ENCODE measurements at places on chromosomes 5 and 9. TPM values are rescaled to one million over a fixed set of nuclear protein-coding genes. Genes with fewer than 3 reads are reported as not detected.

DNA sequence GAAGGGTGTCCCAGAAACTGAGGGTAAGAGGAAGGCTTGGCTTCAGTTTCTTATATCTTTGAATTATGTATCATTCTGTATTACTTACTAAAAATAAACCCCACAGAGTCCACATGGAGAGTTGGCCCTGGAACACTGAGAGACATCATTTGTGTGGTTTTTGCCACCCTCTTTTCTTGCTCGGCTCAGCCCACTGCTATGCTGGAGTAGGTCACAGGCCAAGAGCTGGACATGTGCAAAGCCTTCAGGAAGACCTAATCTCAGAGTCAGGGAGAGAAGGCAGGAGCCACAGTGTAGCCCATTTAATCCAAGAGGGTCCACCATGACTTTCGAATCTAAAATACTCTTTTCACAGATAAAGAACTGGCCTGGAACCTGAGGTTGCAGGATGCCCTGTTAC is 47.5 kb downstream of the MAMDC2 start:
- no peak for DNase-seq

DNA sequence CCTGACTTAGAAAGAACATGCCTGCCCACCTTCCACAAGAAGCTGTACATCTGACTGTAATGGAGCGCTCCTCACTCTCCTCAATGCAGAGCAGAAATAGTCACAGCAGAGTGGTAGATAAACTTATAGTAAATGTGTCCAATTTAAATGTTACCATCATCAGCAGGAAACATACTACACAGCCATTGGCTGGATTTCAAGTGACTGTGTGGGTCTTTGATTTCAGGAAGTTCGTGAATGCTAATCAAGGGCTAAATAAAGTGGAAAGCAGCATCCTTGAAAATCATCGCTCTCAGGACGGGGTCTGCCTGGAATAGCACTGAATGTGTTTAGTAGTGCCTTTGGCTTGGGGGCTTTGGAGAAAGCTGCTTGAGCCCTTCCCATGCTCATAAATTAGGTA is 32.4 kb upstream of the CRHBP start:
- no peak for DNase-seq

DNA sequence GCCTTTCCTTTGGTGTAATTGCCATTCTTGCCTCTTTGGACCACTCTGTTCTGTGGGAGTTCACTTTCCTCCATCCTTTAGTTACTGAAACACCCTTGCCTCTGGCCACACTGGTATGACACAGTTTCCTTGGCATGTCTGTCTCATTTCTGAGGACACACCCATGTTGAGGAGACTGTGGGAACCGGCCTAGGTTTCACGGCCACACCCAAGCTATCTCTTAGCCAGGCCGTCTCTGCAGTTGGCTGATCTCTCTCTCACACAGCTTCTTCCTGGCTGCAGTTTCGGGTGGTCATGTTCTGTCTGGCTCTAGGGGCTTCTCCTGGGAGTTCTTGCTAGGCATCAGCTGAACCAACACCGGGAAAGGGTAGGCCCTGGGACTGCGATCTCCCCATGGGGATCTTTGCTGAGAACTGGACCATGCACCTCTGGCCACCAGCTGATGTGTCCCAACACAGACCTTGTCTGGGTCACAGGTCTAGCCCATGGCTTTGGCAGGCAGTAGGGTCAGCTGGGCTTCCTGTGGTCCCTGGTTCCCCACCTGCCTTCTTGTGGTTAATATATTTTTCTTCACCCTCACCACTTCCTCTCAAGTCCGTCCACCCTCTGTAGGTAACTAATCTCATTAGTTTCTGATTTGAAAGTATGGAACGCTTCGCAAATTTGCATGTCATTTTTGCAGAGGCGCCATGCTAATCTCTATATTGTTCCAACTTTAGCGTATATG is 24.9 kb downstream of the ARHGEF37 start:
- DNase-seq = peak; percentile 88

DNA sequence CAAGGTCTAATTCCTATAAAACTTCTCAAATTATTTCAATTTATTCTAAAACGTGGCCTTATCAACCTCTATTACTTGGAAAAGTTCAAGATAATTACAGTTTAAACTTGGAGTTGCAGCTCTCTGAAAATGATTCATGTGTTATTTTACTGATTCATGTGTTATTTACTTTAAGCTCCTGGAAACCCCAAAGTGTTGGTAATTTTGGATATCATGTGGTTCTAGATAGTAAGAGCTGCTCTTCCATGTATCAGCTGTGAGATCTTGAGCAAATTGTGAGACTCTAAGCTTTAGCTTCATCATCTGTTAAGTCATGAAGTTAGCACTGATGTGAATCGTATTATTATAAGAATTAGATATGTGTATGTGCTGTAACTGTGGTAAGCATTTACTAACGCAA is 749.2 kb downstream of the TLE4 start:
- DNase-seq = no peak

Gene SPRY4
- 23.2 TPM for total RNA-seq

Gene GLRA1
- total RNA-seq = not detected

Measured in fibroblast of villous mesenchyme (primary cell).